ENCODE measurements at places on chromosomes 1 and 21.

GRCh38 chr1:19342062-19342750 is 30.1 kb downstream of the SLC66A1 start:
- no peak for DNase-seq

GRCh38 chr1:218034468-218034867 is 250.6 kb upstream of the RRP15 start:
- no peak for DNase-seq

DNA sequence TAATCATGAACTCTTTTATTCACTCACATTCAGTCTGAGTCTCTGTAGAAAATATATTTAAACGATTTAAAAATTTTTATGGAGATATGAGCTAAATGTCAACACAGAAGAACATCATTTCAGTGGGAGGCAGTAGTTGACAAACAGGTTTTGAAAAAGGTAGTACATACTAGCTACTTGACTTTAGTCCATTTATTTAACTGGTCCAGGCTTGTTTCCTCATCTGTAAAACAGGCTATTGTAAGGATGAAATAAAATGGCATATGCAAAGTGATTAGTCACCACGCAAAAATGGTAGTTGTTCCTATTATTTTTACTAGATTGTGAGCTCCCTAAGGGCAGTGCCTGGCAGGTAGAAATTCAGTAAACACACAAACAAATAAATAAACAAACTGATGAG is 75.2 kb downstream of the NTPCR start:
- DNase-seq = no peak

DNA sequence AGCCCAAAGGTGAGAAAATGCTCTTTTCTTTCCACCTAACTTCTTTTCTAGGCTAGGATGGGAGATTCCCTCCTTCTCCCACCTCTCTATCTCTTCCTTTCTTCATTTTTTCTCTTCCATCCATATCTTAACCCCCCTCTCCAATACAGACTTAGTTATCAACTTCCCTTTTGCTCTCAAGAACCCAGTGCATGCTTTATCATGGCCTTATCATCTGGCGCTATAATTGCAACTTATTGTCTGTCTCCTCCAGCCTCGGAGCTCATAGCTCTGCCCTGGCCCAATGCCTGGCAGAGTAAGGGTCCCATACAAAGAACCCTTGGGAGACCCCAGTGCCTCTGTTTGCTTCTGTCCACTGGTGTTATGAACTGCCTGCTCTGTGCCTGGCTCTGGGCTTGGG is 71.0 kb upstream of the NFASC start:
- no peak for DNase-seq

DNA sequence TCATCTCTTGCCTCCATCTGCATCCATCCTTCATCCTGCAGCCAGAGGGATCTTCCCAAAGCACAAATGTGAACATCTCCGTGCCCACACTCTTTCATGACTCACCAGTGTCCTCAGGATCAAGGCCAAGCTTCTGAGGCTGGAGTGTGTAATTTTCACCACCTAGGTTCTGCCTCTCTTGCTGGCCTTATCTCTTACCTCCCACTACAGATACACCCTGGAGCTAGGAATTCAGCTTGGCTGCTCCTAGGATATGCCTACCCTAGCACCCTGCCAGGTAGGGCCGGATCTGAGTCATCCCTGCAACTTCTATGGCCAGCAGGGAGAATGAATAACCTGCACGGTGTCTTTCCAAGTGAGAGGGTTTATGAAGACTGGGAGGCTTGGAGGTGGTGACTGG is 208.7 kb upstream of the CSF3R start:
- DNase-seq = no peak

- DNase-seq = no peak
Observed at GRCh38 chr1:174448974-174449373, 1.2 kb downstream of the GPR52 start.
